ENCODE measurements at places on chromosomes 6 and 20. TPM values are rescaled to one million over a fixed set of nuclear protein-coding genes. Genes with fewer than 3 reads are reported as not detected.
A peak's percentile ranks its signal among the peaks of the same experiment; 100 is the strongest.

Gene TGM3
- not detected for polyA plus RNA-seq

Gene PRICKLE4
- polyA plus RNA-seq, result 7.5 TPM

Gene ZNF451
- polyA plus RNA-seq, result 43.5 TPM

Gene WFDC5
- polyA plus RNA-seq, result not detected

Gene TINAG
- polyA plus RNA-seq, result not detected

Gene POM121L2
- polyA plus RNA-seq, result not detected

Gene PLAGL2
- polyA plus RNA-seq, result 28.9 TPM

Gene ISM1
- polyA plus RNA-seq, result 12.5 TPM

Gene GJE1
- not detected for polyA plus RNA-seq

Gene CASS4
- 24.1 TPM for polyA plus RNA-seq

Gene DEFB132
- not detected for polyA plus RNA-seq

Gene HUS1B
- polyA plus RNA-seq, result 0.31 TPM

Gene PI3
- not detected for polyA plus RNA-seq

Gene EEF1A1
- 22,333 TPM for polyA plus RNA-seq

DNA sequence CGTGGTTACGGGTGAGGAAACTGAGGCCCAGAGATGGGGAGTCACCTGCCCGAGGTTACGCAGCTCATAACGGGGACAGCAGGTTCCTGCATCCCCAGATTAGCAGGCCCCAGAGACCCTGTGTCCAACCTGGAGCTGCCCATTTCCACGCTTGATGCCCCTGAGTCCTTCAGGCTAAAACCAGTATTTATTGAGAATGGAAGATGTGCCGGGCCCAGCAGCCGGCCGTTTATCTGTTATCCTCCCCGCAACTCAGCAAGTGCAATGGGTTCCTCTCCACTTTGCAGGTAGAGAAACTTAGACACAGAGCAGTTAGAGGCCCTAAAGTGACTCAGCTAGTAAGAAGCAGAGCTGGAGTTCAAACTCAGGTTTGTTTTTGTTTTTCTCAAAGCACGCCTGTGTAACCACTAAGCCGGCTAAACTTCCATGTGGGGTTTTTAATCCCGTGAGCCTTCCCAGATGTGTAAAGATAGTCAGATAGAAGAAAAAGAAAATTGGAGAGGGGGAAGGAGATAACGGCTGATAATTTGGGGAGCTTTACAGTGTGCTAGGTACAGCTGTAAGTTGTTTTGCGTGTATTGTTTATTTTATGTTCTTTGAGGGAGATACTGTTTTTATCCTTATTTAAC lies 775 bp downstream of the PFDN4 start:
- no peak for DNase-seq

DNA sequence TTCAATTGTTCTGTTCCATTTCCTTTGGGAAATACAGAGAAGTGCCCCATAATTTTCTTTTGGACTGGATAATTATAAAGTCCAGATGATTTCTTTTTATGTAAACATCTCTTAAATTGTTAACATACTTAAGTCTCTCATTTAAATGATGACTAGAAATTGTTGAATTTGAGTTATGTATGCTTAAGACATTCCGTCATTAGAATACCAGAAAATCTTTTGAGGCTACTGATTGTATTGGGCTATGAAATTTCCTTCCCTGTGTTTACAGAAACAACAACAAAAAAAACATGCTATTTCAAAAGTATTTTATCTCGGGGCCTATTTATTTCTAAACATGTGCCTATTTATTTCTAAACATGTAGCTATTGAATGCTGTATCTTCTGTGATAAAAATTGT lies 125.4 kb downstream of the SH3BGRL2 start:
- DNase-seq, result no peak

DNA sequence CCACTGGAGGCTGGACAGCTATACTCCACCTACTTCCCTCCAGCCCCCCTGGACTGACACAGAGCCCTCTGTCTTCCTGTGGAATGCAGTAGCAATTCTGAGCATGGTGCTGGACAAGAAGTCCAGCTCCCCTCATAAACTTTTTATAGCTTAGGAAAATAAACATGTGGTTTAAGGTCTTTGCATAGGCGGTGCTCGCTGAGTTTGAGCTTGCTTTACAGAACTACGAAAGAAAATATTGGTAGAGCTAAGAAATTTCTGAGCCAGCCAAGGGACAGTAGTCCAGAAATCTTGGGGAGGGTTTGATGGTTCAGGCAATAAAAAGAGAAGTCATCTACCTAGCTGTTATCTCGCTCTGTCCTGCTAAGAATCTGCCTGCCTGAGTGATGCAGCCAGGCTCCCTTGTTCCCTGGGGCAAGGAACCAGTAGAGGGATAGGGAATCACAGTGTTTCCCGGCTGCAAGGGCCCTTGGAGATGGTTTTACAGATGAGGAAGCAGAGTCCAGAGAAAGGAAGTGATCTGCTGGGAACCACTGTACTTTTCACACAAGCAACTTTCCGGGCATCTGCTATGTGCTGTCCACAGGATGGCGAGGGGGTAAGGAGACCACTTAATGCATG lies 343.4 kb downstream of the CDC5L start:
- no peak for DNase-seq

- DNase-seq, result no peak
Measured at GRCh38 chr20:63124782-63125580, 91.0 kb downstream of the YTHDF1 start.

GRCh38 chr6:109998159-109998785 lies 20.2 kb downstream of the GPR6 start:
- no peak for DNase-seq

GRCh38 chr20:46587986-46588385 lies 37.5 kb upstream of the OCSTAMP start:
- DNase-seq, result no peak

- DNase-seq, result no peak
Measured at GRCh38 chr20:10610251-10610650, 63.5 kb downstream of the JAG1 start.

DNA sequence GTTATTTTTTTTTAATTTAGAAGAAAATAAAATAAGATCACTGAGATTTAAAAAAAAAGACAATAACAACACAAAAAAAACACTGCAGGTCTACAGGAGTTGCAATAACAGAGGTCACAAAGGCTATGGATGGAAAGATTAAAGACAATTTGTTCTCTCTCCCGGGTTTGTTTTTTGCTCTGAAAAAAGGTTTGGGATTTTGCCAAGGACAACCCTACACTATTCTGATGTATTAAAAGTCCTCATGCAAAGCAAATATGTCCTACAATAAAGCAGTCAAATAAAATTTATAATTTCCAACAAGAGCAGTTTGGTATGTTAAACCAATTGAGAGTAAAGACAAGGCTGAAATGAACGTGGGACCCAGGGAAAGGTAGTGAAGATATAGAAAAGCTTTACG lies 55.6 kb downstream of the PTPRK start:
- no peak for DNase-seq

GRCh38 chr6:110828396-110828795 lies 13.1 kb upstream of the CDK19 start:
- DNase-seq, result no peak

DNA sequence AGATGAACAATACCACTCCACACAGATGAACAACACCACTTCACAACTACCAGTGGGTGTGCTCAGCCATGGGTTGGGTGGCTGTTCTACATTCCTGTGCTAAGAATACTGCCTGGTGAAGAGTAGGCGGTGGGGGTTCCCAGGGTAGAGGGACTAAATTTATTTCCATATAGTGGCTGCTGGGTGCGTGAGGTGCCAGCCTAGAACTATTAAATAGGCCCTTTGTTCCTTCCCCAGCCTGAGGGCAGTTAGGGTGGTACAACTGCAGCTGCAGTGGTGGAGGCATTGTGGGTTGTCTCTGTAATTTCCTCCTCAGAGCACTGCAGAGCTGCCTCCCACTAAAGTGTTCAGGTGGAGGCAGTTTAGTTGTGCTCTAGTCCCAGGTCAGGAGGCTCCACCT lies 618.4 kb downstream of the MMUT start:
- no peak for DNase-seq

DNA sequence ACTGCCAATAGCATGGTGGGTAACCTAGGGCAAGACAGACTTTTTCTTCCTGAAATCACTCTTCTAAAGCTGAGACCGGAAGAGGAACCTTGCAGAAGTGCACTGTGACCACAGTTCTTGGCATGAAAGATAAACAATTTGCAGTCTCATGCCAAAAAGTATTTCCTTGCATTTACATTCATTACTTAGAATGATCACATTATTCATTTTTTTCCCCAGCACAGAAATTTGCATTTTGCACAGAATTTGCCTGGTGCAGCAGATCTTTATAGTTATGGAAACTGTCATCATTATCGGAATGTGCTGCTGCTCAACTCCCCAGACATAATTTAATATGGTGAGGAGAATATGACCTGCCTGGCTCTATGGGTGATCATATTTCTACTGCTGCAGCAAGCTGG lies 42.2 kb upstream of the EDN3 start:
- DNase-seq, result peak; percentile 22

GRCh38 chr6:108484016-108484415 lies 76.7 kb upstream of the FOXO3 start:
- DNase-seq, result no peak

DNA sequence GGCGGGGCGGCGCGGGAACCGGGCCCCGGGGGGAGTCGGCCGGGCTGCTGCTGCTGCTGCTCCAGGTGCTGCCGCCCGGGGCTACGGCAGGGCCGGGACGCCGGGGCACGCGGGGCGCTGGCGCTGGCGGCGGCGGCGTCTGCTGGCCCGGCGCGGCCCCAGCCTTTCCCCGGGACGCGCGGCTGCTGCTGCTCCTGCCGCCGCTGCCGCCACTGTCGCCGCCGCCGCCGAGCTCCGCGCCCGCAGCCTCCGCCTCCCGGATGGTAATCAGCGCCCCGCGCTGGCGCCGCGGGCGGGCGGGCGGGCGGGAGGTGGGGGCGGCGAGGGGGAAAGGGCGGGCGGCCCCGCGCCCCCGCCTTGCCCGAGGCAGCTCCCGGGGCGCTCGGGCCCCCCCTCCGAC lies 306 bp downstream of the EBF4 start:
- DNase-seq, result no peak

- peak; percentile 64 for DNase-seq
Measured at GRCh38 chr20:57224641-57225138, 41.8 kb downstream of the BMP7 start.

- no peak for DNase-seq
Measured at GRCh38 chr6:47438481-47439347, 38.9 kb upstream of the CD2AP start.

DNA sequence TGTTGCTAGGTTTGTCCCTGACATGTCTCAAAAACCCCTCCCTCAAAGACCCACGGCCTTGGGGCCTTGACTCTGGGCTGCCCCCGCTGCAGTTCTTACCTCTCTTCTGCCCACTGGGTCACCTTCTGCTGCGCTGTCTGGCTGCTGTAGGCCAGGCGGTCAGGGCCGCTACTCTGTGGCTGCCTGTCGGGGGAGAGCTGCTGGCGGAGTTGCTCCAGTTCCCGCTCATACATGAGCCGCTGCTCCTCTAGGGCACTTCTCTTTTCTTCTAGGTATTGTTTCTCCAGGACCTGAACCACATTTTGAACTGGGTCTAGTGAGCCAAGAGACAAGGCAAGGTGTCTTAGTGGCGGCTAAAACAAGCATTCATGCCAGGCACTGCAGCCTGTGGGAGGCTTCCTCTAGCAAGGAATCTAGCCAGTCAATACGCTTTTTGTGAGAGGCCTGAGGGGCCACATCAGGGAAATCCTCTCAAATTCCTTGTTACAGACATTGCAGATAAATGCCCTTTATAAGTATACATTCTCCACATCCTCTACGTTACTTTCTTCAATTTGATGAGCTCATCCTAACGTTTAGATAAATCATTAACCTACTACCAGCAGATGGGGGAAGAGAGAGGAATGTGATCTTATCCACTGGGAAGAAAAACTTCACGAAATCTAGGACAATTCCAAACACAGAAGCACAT lies 110.3 kb upstream of the NUP153 start:
- DNase-seq, result no peak

- no peak for DNase-seq
Measured at GRCh38 chr6:99331531-99331930, 17.9 kb downstream of the FAXC start.

DNA sequence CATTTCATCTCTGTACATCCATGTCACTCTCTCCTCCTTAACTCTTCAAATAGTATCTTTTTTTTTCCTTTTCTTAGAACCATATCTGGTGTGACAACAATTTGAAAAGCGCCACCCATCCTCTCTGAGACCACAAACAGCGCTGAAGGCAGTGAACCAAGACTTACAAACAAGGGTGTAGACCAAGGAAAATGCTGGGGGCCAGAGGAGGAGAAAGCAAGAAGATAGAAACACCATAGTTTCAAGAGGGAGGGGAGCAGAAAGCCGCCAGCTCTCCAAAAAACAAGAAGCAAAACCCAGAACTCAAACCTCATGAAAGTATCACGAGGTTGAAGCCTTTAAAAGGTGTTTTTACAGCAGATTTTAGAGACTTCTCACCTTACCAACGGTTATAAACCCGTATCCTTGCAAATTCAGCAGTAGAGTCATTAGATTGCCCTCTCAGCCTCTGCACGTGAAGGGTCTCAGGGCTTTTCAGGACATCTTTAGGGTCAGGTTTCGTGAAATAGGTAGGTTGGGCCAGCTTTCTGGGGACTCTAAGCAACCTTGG lies 13.3 kb upstream of the RIPOR2 start:
- no peak for DNase-seq

GRCh38 chr6:50390416-50390815 lies 322.9 kb upstream of the TFAP2D start:
- no peak for DNase-seq

- DNase-seq, result no peak
Measured at GRCh38 chr6:151023342-151023741, 157.8 kb downstream of the MTHFD1L start.

GRCh38 chr20:21391185-21391971 lies 5.9 kb downstream of the NKX2-4 start:
- DNase-seq, result no peak

GRCh38 chr6:158991017-158991723 lies 8.8 kb downstream of the RSPH3 start:
- no peak for DNase-seq

- DNase-seq, result no peak
Measured at GRCh38 chr6:117501722-117502121, 19.2 kb downstream of the DCBLD1 start.

- DNase-seq, result no peak
Measured at GRCh38 chr6:76992553-76992952, 470.7 kb downstream of the HTR1B start.

GRCh38 chr6:98486057-98486456 lies 348.3 kb upstream of the POU3F2 start:
- DNase-seq, result no peak

DNA sequence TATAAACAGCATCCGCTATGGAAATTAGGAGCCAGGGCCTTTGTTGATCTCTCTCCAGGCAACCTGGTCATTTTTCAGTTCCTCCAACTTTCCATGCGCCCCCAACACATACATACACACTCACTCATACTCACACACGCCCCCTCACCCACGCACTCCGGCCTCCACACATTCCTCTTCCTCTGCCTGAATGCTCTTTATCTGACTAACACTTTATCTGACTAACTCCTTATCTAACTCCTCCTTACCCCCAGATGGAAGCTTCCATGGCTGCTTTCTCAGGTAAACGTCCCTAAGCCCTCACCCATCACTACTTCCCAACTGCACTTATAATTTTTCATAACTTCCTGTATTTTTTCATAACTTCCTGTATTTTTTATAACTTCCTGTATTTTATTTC lies 17.4 kb downstream of the CASS4 start:
- DNase-seq, result no peak

DNA sequence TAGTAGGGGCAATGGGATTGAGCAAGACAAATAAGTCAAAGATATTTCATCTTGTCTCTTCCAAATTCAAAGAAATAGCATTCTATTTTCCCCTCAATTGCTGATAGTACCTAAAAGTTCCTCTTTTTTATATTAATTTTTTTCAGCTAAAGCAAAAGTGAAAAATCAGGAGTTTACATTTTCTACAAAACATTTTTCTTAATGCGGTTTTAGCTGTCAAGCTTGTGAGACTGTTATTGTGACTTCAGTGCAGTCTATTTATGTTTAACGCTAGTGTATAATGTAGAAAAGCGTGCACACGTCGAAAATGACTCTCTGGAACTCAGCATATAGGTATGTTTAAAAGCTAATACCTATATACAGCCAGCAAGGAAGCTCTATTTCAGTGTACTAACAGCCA lies 119.8 kb downstream of the BTBD3 start:
- no peak for DNase-seq

Measured in right lung (tissue), 10 donors.